ENCODE measurements at places on chromosomes 5 and 9.

GRCh38 chr5:170849374-170849773 lies 12.4 kb upstream of the RANBP17 start:
- no peak for DNase-seq

- no peak for DNase-seq
These were observed 19.8 kb downstream of the EXOSC2 start for GRCh38 chr9:130713286-130713960.

GRCh38 chr9:4417578-4418325 lies 72.5 kb upstream of the SLC1A1 start:
- DNase-seq, result no peak

GRCh38 chr9:125125523-125125922 lies 17.8 kb downstream of the SCAI start:
- DNase-seq, result no peak

DNA sequence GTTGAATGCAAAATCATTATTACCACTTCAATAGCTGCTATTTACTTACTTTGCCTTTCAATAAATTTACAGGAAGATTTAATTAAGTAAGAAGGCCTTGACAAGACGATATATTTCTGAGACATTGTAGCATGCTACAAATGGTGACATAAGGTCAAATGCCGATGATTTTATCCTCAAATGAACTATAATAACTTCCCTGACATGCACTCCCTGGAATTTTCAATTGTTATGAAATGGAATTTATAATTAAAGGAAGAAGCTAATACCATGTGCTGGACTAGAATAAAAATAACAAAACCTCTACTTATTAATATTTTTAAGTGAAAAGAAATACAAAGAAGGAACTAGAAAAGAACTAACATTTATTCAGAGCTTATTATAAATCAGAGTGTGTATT lies 30.2 kb upstream of the ITGA1 start:
- no peak for DNase-seq

GRCh38 chr5:115392611-115393010 lies 96.2 kb upstream of the CCDC112 start:
- no peak for DNase-seq

DNA sequence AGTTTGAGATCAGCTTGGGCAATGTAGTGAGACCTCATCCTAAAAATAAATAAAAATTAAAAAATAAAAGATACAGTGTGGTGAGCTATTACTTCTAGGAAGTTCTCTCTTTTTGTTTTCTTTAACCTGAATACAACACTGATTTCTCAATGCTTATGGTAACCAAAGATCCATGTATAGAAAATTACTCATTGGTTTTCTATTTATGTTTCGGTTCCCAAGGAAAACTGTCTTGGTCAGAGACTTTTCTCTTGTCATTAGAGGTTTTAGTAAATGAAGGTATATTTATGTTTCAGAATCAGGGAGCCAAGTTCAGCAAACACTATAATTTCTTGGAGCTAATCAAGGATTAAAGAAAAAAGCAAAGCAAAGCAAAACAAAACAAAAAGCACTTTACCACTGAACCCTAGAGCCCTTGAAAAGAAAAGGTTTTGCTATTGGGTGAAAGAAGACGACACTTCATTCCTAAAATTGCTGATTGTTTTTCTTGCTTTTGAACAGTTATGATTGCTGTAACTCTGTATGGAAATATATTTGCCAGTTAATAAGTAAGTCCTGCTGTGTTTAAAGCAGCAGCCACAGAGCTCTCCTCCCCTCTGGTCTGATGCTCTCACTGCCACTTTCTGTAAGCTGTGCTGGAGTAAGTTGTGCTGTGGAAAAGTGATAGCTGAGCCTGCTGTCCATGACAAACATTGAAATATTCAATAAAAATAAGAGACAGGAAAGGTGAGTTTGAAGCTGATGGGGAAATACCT lies 298.2 kb downstream of the CD180 start:
- DNase-seq, result no peak

DNA sequence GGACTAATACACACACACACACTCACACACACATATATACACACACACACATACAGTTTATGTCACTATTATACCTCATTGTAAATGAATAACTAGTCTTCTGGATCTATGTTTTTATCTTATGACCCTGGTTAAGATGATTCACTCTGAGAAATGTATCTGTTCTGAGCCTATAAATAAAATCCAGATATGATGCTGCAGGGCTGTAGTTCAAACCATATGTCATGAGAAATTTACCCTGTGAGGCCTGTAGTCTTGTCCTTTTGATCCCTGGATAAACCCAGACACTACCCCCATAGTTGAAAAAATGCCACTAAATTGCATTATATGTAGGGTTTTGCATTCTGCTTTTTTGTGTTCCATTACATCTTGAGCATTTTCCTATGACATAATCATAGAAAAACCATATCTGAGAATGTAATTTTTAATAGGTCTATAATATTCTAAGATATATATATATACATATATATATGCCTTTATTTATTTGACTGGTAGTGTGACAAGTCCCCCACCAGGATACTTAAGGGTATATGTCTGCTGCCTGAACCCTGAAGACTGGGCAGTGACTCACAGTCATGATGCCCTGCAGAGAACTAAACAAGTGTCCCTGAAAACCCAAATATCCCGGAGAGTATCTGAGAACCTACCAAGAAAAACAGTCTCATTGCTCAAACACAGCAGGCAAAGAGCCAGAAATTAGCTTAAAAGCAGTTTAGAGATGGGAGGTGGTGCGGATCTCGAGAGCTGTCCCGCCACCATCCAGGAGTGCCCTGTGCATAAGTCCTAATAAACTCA lies 18.4 kb upstream of the ALDOB start:
- DNase-seq, result no peak

DNA sequence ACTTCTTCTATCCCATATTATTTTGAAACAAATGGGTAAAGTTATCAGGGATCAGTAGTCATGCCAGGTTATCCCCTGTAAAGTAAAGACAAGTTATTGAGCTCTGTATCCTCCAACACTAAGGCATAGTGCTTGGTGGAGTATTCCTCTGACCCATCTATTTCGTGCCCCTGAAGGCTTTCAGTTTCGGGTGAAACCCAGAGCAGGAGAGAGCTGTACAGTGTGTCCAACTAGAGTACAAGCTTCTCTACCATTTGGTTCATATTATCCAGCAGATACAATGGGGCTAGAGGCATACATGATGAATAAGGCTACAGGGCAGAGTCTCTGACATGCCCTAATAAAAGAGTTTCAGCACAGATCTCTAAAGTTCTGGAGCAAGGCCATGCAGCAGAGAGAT lies 3.2 kb upstream of the SLC22A4 start:
- no peak for DNase-seq

GRCh38 chr5:126360467-126360866 lies 62.7 kb upstream of the GRAMD2B start:
- DNase-seq, result no peak

GRCh38 chr9:116656501-116656971 lies 30.6 kb upstream of the TRIM32 start:
- no peak for DNase-seq

DNA sequence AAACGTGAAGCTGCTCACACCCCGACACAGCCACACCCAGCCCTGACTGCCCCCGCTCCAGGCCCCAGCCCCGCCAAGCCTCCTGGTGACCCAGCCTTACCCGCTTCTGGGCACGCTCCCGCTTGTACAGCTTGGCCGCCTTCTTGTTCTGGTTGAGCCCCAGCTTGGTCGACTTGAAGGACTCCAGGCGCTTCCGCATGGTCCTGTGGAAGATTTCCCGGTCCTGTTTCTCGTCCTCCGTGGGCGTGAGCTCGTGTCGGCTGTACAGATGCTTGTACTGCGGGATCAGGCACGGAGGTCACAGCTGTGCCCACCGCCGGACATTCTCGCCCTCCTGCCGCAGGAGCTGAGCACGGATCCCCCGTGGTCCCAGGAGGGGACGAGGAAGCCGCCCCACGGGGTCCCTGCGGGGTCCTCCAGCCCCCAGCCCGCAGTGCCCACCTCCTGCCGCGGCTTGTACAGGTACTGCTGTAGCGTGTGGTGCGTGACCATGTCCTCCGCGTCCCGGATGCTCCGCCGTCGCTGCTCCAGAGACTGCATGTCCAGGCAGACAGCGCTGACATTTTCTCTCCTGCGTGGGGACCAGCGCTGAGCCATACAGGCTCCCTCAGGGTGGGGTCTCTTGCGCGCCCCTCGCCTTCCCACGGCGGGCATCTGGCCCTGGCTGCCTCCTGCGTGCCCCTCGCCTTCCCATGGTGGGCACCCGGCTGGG lies 33.3 kb downstream of the EXOC3 start:
- DNase-seq, result no peak

DNA sequence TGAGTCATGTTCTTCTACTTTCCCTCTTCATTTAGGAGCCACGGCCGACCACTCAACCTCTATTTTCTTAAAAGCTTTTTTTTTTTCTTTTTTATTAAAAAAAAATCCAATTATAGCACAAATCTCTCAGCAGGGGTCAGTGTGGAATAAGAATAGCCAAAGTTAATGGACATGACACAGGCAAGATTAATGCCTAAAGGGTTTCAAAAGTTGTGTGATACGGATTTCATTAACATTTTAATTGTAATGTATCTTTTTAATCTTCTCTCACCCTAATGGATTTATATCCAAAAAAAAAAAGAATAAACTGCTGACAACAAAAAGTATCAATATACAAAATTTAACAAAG lies 5.4 kb downstream of the NACC2 start:
- DNase-seq, result no peak

All from ecto neural progenitor cell (in vitro differentiated cells).